ENCODE measurements at places on chromosomes 5 and 9.

DNA sequence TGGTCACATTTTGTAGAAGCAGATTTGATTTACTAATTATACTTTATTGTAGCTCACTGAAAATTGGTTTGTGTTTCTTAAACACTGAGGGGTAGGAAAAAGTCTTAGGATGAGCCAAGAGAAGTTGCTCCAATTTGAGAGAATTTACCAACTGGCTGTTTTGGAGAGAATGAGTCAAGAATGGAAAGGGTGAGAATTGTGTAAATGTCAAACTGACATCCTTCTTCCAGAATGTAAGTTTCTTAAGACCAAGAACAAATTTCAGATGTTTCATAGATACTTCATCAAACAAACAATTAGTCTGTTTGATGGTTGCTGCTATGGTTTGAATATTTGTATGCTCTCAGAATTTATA is 106.2 kb upstream of the TXNDC8 start:
- DNase-seq, result no peak

GRCh38 chr5:124865603-124866354 is 119.3 kb upstream of the ZNF608 start:
- no peak for DNase-seq

- DNase-seq, result no peak
Observed at GRCh38 chr5:160537116-160537515, 115.5 kb downstream of the PTTG1 start.

DNA sequence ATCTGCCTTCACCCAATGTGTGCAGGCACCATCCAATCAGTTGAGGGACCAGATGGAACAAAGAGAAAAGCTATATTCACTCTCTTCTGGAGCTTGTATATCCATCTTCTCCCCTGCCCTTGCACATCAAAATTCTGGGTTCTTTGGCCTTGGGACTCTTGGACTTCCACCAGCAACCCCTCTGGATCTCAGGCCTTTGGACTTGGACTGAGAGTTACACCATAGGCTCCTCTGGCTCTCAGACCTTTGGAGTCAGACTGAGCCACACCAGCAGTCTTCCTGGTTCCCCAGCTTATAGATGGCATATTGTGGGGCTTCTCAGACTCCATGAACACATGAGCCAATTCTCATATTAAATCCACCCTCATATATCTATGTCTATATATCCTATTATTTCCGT is 73.1 kb downstream of the TSSK1B start:
- DNase-seq, result no peak

DNA sequence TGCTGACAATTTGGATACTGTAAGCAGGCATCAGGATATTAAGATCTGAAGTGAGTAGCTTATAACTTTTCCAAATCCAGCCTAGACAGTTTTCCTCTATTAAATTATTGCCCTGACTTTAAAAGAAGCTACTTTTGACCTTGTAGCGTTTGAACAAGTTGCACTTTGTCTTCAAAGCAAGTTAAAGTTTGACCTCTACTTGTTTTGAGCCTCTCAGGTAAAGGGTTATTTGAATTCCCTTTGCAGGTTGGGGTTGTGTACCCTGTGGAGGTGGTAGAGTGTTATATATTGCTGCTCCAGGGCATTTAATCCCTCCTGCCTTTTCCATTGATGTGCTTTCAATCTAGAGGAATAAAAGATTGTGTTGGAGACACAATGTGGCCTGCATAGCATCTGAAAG is 30.1 kb downstream of the FXN start:
- DNase-seq, result no peak

- DNase-seq, result no peak
Observed at GRCh38 chr9:84258371-84258770, 82.2 kb downstream of the SLC28A3 start.

DNA sequence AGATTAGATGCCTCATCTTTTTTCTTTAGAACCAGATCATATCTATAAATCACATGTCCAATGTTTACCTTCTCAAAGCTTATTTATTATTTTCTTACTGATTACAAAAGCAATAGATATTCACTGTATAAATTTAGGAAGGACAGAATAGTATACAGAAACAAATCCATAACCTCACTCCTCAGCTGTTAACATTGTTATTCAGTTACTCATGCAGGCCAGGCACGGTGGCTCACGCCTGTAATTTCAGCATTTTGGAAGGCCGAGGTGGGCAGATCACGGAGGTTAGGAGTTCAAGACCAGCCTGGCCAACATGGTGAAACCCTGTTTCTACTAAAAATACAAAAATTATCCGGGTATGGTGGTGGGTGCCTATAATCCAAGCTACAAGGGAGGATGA is 15.3 kb downstream of the STOM start:
- no peak for DNase-seq
